ENCODE measurements at places on chromosomes 12 and 14. TPM values are rescaled to one million over a fixed set of nuclear protein-coding genes. Genes with fewer than 3 reads are reported as not detected.

GRCh38 chr14:105380756-105381155 lies 17.6 kb upstream of the TEX22 start:
- no peak for DNase-seq

GRCh38 chr14:65179918-65180724 lies 77.8 kb upstream of the MAX start:
- DNase-seq: no peak

DNA sequence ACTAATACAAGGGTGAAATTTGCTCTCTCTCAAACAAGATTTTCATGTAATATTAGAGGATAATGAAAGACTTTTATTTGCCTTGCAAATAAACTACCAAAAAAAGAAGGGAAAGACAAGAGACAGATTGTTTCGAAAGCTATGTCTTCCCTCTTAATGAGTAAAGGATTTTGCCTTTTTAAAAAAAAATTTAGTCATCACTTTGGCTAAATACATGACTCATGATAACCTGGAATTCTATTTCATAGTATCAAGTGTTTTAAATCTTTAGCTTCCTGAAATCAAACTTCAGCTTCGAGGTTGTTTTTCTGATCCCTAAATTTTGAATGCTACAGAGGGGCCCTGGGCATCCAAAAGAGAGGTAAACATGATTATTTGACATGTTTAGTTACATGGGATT lies 144.4 kb downstream of the CCDC59 start:
- DNase-seq: no peak

Gene MMP17
- 2.7 TPM for total RNA-seq

- no peak for DNase-seq
Measured at GRCh38 chr12:69686731-69687130, 12.4 kb downstream of the BEST3 start.

DNA sequence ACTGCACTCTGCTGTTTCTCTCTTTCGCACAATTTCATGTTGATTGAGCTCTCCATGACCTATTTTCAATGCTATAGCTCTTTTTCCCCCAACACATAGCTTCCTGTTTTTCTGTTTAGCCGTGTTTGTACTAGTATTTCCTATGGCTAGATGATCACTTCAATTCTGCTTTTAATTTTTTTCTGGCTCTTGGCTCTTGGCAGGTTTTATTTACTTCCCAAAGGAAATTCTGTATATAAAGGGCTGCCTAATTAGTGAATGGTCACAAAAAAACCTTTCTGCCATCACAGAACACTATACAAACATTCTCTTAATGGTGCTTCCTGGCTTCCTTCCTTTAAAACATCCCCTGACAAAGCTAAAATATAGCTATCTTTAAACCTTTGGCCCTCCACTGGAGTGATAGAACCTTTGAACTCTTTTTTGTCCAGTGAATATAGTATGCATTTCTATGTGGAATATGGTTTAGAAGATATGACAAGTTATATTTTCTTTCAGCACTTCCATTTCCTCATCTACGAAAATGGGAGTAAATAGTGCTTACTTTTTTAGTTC lies 88.2 kb downstream of the RASSF9 start:
- DNase-seq: no peak

DNA sequence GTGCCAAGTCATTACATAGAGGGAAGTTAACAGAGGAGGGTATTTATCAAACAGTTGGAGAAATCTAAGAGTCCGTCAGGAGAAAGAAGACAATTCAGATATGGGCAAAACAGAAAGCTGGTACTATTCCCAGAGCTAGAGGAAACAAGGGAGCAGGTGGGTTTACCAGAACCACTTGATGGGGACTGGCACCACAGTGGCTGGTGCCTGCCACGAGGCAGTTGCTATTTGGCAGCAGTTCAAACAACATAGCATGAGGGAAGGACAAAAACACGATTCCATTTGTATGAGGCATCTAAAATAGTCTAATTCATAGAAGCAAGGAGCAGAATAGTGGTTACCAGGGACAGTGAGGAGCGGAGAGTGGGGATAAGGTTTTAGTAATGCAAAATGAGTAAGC lies 24.6 kb upstream of the KLRD1 start:
- no peak for DNase-seq

DNA sequence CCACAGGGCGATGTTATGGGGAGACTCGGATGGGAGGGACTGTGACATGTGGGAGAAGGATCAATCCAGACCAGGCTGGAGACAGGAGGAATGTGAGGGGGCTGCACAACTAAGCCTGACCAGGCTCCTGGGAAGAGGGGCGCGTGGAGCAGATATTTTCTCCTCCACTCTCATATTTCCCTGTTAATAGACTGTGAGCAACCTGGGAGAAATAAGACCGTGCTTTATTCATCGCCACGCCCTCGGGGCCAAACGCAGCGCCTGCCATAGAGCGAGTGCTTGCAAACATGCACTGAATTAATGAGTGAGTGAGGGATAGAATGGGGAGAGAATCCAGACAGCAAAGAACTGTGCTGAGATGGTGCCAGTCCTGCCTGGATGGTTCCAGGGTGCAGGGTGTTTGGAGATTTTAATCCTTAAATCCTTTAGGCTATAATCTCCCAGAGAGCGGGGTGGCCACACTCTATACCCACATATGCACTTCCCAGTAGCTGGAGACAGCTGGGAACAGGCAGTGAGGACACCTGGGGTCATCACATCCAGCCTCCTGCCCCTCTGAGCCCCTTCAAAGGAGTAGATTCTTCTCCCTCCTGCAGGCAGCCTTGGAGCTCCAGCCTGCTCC lies 13.6 kb upstream of the FAIM2 start:
- no peak for DNase-seq

- no peak for DNase-seq
Measured at GRCh38 chr12:22527999-22528398, 16.3 kb downstream of the C2CD5 start.

DNA sequence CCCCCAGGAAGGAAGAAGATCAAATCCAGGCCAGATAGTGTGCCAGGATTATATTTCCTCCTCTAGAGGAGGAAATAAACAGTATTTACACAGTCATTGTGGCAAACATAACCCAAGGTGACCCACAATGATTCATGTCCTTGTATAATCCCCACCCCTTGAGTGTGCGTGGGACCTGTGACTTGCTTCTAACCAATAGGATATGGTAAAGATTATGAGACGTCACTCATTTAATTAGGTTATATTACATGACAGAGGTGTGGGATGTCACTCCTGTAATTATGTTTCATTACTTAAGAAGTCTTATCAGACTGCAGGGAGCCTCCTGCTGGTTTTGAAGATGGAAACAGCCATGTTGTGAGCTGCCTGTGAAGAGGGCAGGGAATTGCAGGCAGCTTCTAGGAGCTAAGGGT lies 12.2 kb upstream of the CATSPERB start:
- DNase-seq: no peak

DNA sequence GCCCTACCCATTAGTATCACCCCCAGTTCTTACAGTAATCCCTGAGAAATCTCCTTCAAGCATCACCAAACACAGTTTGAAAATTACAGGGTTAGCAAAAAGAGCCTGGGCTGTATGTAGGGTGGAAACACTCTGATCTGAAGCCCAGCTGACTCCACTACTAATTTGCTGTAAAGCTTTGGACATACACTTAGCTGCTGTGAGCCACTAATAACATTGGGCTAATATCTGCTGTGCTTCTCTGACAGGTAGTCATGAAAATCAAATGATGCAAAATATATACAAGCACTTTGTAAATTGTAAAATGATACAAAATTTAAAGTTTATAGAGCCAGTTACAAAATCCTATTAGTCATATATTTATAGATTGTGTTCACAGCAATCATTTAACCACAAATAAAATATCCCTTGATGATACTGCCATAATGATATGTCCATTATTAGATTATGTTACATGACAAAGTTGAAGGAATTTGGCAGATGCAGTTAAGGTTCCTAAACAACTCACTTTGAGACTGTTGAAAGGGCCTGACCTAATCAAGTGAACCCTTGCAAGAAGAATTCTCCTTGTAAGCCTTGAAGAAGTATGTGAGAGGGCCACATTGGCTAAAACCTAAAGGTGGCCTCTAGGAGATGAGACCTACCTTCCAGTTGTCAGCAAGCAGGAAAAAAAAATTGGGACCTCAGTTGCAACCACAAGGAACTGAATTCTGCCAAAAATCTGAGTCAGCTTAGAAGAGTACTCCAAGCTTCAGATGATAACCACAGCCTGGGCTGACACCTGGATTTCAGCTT lies 19.0 kb downstream of the TWF1 start:
- no peak for DNase-seq

GRCh38 chr14:93115821-93116675 lies at the start of gene ITPK1:
Gene ITPK1, minus strand, starts transcription at chr14:93115925. Its CDS starts 762 bp downstream, at chr14:93115163.
- peak; percentile 47 for DNase-seq

GRCh38 chr12:109165599-109165998 lies 49.2 kb downstream of the ACACB start:
- DNase-seq: no peak

All from T-cell (primary cell).